ENCODE measurements at places on chromosomes 5 and 9.

- no peak overlapping the region for H3K27ac ChIP-seq
- H3K27me3 ChIP-seq, result no peaks in the 10 kb centered on the region
- no peaks in the 10 kb centered on the region for H3K36me3 ChIP-seq
- DNase-seq, result no peak
Measured at GRCh38 chr5:73319036-73319435, 129.5 kb downstream of the FOXD1 start.

- no peak for DNase-seq
- H3K27ac ChIP-seq, result peak overlapping the region; percentile 50
- peaks cover 35% of the 10 kb centered on the region for H3K4me1 ChIP-seq
- no peak overlapping the region for H3K4me3 ChIP-seq
Measured at GRCh38 chr9:94081435-94081834, 2.8 kb upstream of the PTPDC1 start.

- no peaks in the 10 kb centered on the region for H3K27me3 ChIP-seq
- DNase-seq, result no peak
- H3K27ac ChIP-seq, result no peak overlapping the region
Measured at GRCh38 chr9:79134654-79135053, 437.1 kb upstream of the TLE4 start.

DNA sequence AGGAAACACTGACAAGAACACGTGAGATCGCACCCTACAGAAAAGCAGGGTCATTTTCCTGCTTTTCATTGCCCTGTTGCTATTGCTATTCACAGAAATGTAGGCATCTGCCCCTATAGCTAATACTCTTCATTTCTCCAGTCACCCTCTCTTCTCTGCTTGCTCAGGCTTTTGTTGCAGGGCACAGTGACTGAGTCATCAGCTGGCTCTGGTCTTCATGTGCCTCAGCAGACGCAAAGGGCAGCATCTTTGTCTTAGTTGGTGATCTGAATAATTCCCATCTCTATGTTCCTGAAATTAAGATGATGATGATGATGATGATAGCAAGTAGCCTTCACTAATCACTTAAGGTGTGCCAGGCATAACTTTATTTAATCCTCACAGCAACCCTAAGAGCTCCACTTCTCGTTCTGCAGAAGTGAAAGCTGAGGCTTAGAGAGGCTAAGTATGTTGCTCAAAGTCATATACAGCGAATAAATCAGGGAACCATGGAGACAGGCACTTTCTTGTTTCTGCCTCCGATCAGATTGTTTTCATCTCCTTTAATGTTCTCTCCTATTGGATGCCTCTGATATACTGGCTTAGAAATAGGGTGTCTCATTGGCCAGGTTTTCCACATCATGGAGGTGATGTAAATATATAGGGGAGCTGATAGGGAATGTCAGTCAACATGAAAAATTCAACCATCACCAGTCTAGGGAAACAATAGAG lies 133.0 kb upstream of the STK32A start:
- H3K27ac ChIP-seq, result no peak overlapping the region
- H3K27me3 ChIP-seq, result no peaks in the 10 kb centered on the region
- H3K4me1 ChIP-seq, result peaks cover 4% of the 10 kb centered on the region
- no peak overlapping the region for H3K4me3 ChIP-seq
- DNase-seq, result no peak
- H3K36me3 ChIP-seq, result no peaks in the 10 kb centered on the region

- H3K4me1 ChIP-seq, result peaks cover 24% of the 10 kb centered on the region
- peak overlapping the region; percentile 89 for H3K27ac ChIP-seq
- no peaks in the 10 kb centered on the region for H3K36me3 ChIP-seq
- no peak overlapping the region for H3K4me3 ChIP-seq
- H3K27me3 ChIP-seq, result no peaks in the 10 kb centered on the region
- DNase-seq, result no peak
Measured at GRCh38 chr9:132879457-132880323, 992 bp downstream of the SPACA9 start.

DNA sequence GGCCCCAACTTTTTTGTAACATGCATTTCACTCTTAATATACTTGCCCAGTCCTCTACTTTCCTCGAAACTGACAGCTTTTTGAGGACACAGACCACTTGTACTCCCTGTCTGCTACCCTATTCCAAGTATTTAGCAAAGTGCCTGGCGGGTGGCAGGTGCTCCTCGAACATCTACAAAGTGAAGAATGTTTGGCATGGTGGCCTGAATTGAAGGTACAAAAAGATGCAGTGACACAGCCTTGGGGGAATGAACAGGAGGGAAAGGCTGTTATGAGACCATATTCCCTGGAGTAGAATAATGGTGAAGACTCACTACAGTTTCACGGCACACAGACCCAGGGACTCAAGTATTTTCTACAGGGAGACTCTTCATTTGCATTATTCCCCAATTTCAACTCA lies 590.9 kb downstream of the PRELID2 start:
- no peaks in the 10 kb centered on the region for H3K27me3 ChIP-seq
- DNase-seq, result no peak
- H3K36me3 ChIP-seq, result no peaks in the 10 kb centered on the region
- no peak overlapping the region for H3K4me3 ChIP-seq
- no peaks in the 10 kb centered on the region for H3K4me1 ChIP-seq

- no peaks in the 10 kb centered on the region for H3K36me3 ChIP-seq
- no peaks in the 10 kb centered on the region for H3K27me3 ChIP-seq
- peaks cover 20% of the 10 kb centered on the region for H3K4me1 ChIP-seq
- peak; percentile 73 for DNase-seq
- H3K27ac ChIP-seq, result peak within 1 kb of the TSS; percentile 100
- H3K4me3 ChIP-seq, result peak within 1 kb of the TSS; percentile 89
Measured at GRCh38 chr9:27572918-27573633, at the start of gene C9orf72. TSS of gene C9orf72 (minus strand) at chr9:27573481. CDS start at chr9:27567120, 6,361 bp downstream.

DNA sequence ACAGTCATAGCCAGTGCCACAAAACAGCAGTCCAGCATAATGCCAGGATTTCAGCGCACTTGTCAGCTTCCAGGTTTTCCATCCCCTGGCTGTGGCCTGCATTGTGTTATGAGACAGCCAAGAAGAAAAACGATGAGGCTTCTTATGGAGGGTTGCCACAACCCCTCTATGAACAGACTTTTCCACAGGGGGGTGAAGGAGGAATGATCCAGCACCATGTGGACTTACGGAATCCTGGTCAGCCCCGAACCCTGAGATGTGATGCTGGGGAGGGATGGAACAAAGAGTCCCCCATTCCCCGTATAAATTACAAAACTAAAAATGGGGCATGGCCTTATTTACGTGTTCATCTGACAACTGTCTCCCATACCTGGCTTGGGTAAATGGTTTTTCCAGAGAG lies 32.6 kb downstream of the FAXDC2 start:
- H3K36me3 ChIP-seq, result peaks cover 56% of the 10 kb centered on the region
- H3K4me1 ChIP-seq, result no peaks in the 10 kb centered on the region
- no peak overlapping the region for H3K4me3 ChIP-seq
- H3K27ac ChIP-seq, result peak overlapping the region; percentile 45
- no peak for DNase-seq

- no peak overlapping the region for H3K4me3 ChIP-seq
- peaks cover 4% of the 10 kb centered on the region for H3K36me3 ChIP-seq
- peaks cover 63% of the 10 kb centered on the region for H3K4me1 ChIP-seq
- no peak overlapping the region for H3K27ac ChIP-seq
Measured at GRCh38 chr5:180799902-180800801, 2.5 kb downstream of the MGAT1 start.

GRCh38 chr5:68464424-68464823 lies 248.9 kb downstream of the PIK3R1 start:
- no peaks in the 10 kb centered on the region for H3K36me3 ChIP-seq
- H3K4me3 ChIP-seq, result no peak overlapping the region
- peaks cover 10% of the 10 kb centered on the region for H3K4me1 ChIP-seq
- H3K27ac ChIP-seq, result no peak overlapping the region
- no peaks in the 10 kb centered on the region for H3K27me3 ChIP-seq

GRCh38 chr5:126811515-126812198 lies 34.7 kb downstream of the LMNB1 start:
- no peaks in the 10 kb centered on the region for H3K27me3 ChIP-seq
- H3K27ac ChIP-seq, result no peak overlapping the region
- no peaks in the 10 kb centered on the region for H3K4me1 ChIP-seq
- H3K36me3 ChIP-seq, result no peaks in the 10 kb centered on the region

GRCh38 chr5:936149-937144 lies 43.8 kb downstream of the TRIP13 start:
- no peaks in the 10 kb centered on the region for H3K4me1 ChIP-seq
- no peaks in the 10 kb centered on the region for H3K36me3 ChIP-seq
- H3K27ac ChIP-seq, result no peak overlapping the region
- H3K27me3 ChIP-seq, result no peaks in the 10 kb centered on the region
- DNase-seq, result no peak

DNA sequence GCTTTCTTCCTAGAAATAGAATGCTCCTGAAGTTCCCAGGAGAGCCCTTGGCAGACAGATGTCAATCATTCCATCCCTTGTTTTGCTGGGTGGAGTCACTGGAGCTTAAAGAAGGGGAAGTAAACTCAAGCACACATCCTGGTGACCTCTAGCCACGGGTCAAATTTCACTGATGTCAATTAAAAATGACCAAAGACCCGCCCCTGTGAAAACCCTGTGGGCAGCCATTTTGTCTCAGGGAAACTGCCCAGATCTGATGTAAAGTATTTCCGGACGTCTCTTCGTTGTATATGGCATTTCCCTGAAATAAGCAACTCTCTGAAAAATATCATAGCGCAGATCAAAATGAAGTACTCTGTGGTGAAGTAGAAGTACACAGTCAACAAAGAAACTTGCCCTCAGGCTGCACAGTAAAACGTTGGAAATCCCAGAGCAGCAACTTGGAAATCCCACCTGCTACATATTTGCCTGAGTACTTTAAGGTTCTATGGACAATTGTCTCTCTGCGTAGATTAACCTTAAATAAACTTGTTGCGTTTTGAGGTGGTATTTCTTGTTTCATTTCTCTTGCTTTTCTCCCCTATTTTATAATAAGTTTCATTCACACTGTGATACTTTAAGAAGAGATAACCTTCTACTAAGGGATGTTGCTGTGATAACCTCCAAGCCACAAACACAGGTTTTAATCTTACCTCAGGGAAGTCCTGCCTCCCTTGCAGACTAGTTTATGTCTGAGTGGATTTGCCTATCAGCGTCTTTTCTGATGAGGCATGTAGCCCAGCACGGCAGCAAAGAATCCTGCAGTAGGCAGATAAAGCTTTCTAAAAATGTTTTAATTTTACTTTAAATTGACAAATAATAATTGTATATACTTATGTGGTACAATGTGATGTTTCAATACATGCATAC lies 60.9 kb upstream of the PIP5K1B start:
- no peaks in the 10 kb centered on the region for H3K36me3 ChIP-seq
- no peak overlapping the region for H3K27ac ChIP-seq
- no peak overlapping the region for H3K4me3 ChIP-seq
- no peak for DNase-seq

DNA sequence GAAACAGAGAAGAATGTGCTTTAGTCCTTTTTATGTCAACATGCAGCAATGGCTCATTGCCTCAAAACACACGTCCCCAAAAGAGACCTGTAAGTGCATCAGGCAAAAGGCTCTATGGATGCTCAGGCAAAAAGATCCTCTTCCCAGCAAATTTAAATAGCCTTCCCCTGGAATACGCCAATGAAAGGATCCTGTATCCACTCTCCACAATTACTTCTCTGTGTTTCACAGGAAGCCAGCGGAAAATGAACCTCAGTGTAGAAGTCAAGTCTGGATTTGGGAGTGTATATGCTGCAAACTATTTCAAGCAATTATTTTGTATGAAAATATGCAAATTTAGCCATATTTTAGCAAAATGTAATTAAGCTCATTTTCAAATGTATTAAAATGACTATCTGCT lies 217.9 kb downstream of the EPB41L4A start:
- no peak for DNase-seq
- no peak overlapping the region for H3K4me3 ChIP-seq
- no peak overlapping the region for H3K27ac ChIP-seq

GRCh38 chr9:107489144-107489673 lies 360 bp downstream of the KLF4 start:
- no peaks in the 10 kb centered on the region for H3K36me3 ChIP-seq
- H3K4me3 ChIP-seq, result peak overlapping the region; percentile 43
- H3K27ac ChIP-seq, result peak overlapping the region; percentile 90
- no peaks in the 10 kb centered on the region for H3K27me3 ChIP-seq

DNA sequence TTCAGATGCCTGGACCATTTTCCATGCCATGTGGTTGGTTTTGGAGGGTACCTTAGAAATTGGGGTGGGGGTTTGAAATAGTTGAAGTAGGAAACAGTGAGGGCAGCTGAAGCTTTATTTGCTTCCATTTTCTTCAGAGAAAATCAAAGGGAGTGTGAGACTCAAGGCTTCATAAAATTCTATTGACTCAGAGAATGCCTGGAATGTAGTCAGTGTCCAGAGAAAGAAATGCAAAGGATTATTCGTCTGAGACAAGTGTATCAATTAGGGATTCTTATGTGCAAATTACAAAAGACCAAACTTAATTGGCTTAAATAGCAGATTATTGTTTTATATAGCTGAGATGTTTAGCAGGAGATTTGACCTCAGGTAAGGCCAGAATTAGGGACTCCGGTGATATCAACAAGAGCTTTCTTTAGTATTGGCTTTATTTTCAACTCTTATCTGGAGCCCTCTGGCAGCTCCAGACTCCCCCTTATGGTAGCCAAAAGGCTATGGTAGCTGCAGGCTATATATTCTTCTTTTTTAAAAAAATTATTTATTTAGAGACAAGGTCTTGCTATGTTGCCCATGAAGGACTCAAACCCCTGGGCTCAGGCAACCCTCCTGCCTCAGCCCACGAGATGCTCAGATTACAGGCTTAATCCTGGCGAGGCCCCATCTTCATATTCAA lies 38.9 kb downstream of the PTTG1 start:
- H3K4me3 ChIP-seq, result no peak overlapping the region
- peaks cover 5% of the 10 kb centered on the region for H3K4me1 ChIP-seq
- H3K27me3 ChIP-seq, result no peaks in the 10 kb centered on the region
- H3K36me3 ChIP-seq, result no peaks in the 10 kb centered on the region
- H3K27ac ChIP-seq, result no peak overlapping the region

DNA sequence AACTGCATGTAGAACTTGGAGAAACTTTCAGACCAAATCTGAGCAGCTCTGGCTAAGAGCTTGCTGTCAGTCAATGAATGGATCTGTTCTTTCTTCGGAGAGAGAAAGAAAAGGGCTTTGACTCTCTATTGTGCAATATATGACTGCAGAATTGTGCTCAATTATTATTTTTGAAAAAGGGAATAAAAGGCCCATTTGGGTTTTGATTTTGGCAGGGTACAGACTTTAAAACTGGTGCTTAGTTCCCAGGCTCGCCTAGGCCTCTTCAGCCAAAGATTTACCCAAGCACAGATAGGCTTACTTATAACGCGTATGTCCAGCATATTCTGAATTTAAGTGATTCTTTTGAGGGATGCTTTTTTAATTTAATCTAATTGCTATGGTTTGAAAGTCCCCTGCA lies 59.3 kb downstream of the RETREG1 start:
- H3K4me3 ChIP-seq, result no peak overlapping the region
- peaks cover 5% of the 10 kb centered on the region for H3K4me1 ChIP-seq
- no peak overlapping the region for H3K27ac ChIP-seq
- no peaks in the 10 kb centered on the region for H3K27me3 ChIP-seq
- DNase-seq, result no peak
- H3K36me3 ChIP-seq, result no peaks in the 10 kb centered on the region

GRCh38 chr5:61734966-61735365 lies 402.9 kb downstream of the ZSWIM6 start:
- no peak for DNase-seq
- H3K4me1 ChIP-seq, result no peaks in the 10 kb centered on the region
- no peak overlapping the region for H3K27ac ChIP-seq
- no peaks in the 10 kb centered on the region for H3K27me3 ChIP-seq
